Activated CD4-positive, alpha-beta T cell treated with anti-CD3 and anti-CD28 coated beads for 24 hours (primary cell): ENCODE measurements at places on chromosomes 1 and 21.
A peak's percentile ranks its signal among the peaks of the same experiment; 100 is the strongest.

DNA sequence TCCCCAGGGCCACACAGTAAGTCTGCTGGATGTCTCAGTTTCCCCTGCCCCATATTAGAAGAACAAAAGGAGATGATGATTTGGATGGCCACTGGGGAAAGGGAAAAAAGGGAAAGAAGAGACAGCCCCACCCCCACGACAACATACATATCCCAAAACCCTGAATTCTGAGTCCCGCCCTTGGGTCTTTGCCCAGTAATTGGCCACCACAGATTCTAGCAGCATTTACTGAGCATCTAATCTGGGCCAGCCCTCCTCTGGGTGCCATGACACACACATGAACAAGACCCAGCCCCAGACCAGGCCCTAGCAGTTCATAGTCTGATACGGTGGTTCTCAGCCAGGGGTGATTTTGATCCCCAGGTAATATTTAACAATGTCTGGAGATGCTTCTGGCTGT, 5.2 kb upstream of the TTC4 start:
- no peak for DNase-seq

DNA sequence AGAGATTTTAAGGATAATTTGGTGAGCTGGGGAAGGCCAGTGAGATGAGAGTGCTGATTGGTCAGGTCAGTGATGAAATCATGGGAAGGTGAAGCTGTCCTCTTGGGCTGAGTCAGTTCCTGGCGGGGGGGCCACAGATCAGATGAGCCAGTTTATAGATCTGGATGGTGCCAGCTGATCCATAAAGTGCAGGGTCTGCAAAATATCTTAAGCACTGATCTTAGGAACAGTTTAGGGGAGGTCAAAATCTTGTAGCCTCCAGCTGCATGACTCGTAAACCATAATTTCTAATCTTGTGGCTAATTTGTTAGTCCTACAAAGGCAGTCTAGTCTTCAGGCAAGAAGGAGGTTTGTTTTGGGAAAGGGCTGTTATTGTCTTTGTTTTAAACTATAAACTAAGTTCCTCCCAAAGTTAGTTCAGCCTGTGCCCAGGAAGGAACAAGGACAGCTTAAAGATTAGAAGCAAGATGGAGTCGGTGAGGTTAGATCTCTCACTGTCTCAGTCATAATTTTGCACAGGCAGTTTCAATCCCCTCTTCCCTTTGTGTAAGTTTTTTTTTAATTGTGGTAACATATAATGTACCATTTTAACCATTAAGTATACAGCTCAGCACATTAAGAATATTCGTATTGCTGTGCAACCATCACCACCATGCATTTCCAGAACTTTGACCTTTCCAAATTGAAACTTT, 39.4 kb downstream of the PTAFR start:
- no peak for DNase-seq

DNA sequence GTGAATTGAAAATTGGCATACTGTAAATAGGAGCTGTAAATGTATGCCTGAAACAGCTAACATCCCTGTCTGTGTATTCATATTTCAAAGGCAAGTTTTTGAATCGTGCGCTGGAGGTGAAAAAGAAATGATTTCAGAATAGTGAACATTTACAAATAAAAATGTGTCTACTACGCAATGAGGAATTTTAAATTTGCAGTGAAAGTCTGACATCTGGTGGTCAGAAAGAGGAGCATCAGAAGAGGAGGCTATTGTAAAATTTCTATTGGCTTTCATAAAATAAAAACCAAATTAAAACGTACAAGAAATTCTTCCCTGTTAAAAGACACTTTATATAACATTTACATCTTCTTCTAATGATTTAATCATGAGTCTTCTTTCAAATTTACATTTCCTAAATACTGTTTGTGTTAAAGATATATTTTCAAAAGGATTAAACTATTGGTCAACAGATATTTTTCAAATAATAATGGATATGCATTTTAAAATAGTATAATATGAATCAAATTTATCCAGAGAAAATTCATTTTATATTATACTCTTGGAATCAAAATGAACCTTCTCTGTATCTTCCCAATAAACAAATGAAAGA, 113.7 kb upstream of the RRP15 start:
- no peak for DNase-seq

DNA sequence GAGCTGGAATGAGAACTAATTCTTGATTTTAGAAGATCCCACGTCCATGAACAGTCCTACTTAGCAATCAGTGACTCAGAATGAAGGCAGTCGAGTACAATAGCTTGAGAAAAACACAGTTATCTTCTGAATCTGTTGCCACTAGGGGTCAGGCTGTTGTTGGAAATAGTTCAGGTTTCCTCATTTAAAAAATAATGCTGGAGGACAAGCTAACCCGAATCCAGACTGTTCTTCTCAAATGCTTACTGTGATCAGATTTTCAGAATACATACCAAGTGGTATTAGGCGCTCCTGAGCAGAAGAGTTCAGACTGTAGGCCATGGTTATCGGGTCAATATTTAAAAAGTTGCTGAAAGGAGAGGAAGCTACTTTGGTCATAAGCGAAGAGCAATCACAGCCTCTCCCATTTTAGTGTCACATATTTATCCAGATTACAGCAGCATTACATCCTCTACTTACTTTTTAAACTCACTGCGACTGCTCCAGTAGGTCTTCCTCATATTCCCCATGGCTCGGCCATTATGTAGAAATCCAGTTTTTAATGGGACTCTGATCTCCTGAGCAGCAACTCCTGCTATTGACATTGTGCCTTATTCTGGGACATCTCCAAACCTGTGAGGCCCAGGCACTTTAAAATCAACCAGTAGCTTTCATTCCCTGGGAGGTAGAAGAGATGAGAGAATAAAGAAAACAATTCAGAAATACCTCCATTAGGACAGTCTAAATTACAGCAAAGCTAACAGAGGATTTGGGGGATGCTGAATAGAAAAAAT, 10.9 kb downstream of the ERRFI1 start:
- peak; percentile 39 for DNase-seq

DNA sequence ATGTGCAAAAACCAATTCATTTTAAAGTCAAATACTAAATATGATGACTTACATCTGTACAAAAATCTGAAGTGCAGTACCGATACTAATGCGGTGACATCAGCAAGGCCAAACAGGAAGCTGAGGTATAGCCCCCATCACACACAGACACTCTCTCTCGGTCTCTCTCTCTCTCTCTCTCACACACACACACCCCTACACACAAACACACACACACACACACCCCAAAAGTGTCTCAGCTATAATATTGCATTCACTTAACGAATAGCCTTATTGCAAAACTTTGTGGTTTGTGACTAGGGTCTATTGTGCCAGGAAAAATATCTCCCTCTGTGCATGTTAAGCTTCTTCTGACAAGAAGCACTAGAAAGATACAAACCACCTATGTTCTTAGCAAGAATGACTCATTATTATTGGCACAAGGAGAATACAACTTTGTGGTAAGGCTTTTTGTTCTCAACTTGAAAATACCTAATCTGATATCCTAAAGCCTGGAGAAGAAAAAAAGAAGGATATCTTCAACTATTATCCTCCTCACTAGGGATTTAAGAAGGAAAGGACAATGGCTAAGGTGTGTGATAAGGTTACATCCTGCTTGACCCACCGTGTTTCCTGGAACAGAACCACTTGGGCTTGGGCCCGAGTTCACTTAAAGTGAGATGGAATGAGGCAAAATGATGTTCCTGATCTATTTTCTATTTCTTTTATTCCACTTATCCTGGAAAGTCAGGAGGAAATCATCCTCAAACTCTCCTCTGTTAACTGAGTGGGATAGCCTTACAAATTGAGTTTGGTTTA, 107.1 kb downstream of the NIBAN1 start:
- no peak for DNase-seq

DNA sequence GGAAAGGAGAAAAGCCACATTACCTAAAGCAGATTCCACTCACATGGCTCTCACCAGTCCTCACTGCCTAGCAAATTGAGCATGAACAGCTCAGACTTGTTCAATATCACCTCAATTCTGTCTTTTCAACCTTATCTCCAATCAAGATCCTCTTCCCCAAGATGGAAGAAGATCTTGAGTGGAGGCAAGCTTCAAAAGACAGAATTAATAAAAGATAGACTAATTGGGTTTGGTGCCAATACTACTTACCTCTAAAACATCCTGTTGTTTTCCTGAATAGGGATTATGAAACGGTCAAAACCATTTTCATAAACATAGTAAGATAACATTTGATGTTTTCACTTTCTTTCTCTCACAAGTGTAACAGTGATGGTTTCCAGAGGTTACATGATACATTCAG, 349.2 kb upstream of the PLD5 start:
- DNase-seq: no peak

DNA sequence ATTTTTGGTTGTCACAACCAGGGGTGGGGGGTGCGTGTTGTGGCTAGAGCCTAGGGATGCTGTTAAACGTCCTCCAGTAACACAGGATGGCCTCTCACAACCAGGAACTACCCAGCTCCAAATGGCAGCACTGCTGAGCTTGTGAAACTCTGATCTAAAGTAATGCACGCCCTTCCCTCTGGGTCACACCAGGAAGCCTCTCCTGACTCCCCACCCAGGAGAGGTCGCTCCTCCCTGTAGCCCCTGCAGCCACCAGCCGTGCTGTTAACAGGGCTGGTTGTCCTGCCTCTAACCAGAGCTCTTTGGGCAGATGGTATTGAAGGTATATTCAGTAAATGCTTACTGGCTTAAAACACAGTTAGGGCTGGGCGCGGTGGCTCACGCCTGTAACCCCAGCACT, 73.2 kb downstream of the NKAIN1 start:
- DNase-seq: no peak

DNA sequence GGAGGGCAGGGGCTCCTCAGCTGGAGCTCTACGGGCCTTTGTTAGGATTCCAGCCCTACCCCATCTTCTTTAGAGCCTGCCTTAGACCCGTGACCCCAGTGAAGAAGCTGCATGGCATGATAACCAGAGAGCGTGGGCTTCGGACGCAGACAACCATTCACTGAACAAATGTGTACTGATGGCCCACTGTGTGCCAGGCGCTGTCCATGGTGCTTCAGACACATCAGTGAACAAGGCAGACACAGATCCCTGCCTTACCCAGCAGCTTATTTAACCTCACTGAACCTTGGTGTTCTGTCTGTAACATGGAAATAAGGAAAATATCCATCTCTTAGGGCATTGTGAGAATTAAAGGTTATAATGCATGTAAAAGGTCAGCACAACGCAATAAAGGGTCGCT, 9.5 kb downstream of the CHIT1 start:
- DNase-seq: no peak

- no peak for DNase-seq
These were observed 36.6 kb downstream of the PLXNA2 start for GRCh38 chr1:208207388-208208131.

DNA sequence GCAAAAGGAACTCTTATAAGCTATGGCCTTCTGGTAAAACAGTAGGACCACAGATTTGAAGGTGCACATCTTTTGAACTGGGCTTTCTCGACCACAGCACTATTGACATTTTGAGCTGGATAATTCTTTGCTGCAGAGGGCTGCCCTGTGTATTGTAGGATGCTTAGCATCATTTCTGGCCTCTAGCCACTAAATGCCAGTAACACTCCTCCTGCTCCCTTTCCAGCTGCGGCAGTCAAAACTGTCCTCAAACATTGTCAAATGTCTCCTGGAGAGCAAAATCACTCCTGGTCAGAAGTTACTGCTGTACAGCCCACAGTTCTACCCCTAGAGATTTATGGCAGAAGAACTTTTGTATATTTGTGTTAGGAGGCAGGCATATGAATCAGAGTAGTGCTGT, 836.7 kb downstream of the PLA2G4A start:
- no peak for DNase-seq

GRCh38 chr21:15252431-15252830, 187.6 kb upstream of the NRIP1 start:
- no peak for DNase-seq

DNA sequence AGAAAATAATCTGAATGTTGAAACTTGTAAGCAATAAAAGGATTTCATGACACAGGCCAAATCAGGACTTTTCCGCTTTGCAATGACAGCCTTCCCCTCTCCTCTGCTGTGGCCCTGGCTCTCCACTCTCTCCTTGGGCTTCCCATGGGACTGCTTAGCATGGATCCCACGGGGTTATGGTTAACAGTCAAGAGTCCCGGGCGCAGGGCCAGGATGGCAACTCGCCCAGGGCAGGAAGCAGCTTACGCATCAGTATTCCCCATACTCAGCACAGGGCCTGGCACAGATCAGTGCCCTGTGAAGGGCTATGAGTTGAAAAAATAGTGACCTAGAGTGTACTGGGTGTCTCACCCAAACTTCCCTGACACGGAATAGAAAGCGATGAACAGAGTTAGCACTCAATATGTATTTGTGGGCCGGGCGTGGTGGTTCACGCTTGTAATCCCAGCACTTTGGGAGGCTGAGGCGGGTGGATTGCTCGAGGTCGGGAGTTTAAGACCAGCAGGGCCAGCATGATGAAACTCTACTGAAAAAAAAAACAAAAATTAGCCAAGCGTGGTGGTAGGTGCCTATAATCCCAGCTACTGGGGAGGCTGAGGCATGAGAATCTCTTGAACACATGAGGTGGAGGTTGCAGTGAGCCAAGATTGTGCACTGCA, 29.1 kb upstream of the GRHL3 start:
- DNase-seq: no peak

- no peak for DNase-seq
These were observed 11.9 kb downstream of the RAP1A start for GRCh38 chr1:111631502-111631901.

DNA sequence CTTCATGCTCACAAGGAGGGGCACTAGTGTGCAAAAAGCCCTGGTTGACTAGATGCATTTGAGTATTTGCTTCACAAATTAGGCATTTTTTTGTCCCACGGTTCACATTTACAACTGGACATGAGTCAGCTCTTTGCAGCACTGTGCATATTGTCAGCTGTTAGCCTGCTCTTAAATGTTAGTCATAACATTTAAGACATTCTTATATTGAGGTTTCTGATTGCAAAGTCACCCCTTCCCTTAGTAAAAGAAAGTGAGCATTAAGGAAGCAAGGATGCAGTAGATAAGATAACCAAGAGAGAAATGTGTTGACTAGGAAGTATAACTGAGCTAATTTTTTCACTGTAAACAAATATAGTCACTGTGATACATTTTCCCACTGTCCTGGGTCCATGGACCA, 132.6 kb upstream of the CTTNBP2NL start:
- no peak for DNase-seq

GRCh38 chr1:243312952-243313634, 57.3 kb downstream of the SDCCAG8 start:
- no peak for DNase-seq

GRCh38 chr1:185896863-185897262, 162.7 kb downstream of the HMCN1 start:
- DNase-seq: no peak

DNA sequence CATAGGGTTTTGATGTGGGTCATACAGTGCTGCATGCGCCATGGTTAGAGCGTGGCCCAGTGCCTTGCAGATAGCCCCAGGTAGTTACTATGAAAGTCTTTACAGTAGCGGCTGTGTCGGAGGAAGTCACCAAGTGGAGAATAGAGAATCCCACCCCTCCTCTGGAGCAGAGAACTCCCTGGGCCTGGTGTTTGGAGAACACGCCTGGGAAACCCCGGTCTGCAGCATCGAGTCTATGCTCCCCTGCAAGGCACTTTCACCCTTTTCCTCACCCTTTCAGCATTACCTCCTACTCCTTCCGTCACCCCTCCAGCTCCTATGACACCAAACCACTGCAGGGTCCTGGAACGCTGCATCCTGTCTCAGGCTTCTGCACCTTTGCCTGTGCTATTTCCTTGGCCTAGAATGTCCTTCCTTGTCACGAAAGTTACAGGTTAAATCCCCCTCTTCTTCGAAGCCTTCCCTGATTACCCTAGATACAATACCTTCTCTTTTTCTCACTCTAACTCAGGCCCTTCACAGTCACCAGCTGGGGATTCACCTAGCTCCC, 2.7 kb upstream of the SLC1A7 start:
- DNase-seq: no peak

- DNase-seq: no peak
These were observed 222.8 kb downstream of the TPR start for GRCh38 chr1:186152227-186152619.

- DNase-seq: no peak
These were observed 179.9 kb downstream of the DENND1B start for GRCh38 chr1:197595304-197595904.
